Dermis microvascular lymphatic vessel endothelial cell (primary cell): ENCODE measurements at places on chromosomes 7 and 10. TPM values are rescaled to one million over a fixed set of nuclear protein-coding genes. Genes with fewer than 3 reads are reported as not detected.

GBX1 gene
- not detected in 2 replicates for total RNA-seq

CFAP43 gene
- total RNA-seq: under 0.01 TPM in 2 replicates

WDR11 gene
- 68.4 and 82.4 TPM in 2 replicates for total RNA-seq

VPS41 gene
- total RNA-seq: 30.9 and 38.8 TPM in 2 replicates

CDHR1 gene
- 0.25 and 0.26 TPM in 2 replicates for total RNA-seq

HOXA9 gene
- total RNA-seq: 3.2 and 4.7 TPM in 2 replicates

XPNPEP1 gene
- 166 and 201 TPM in 2 replicates for total RNA-seq

HSPA12A gene
- 0.38 and 0.77 TPM in 2 replicates for total RNA-seq

OR2A12 gene
- not detected in 2 replicates for total RNA-seq

INTS1 gene
- 25.4 and 38.2 TPM in 2 replicates for total RNA-seq

BTRC gene
- 8.2 and 8.7 TPM in 2 replicates for total RNA-seq

NEBL gene
- 0.63 and 1.2 TPM in 2 replicates for total RNA-seq

UCMA gene
- total RNA-seq: not detected in 2 replicates

TMEM273 gene
- 14.8 and 68.7 TPM in 2 replicates for total RNA-seq

WEE2 gene
- under 0.01 and 0.13 TPM in 2 replicates for total RNA-seq

ENKUR gene
- 0.38 and 0.51 TPM in 2 replicates for total RNA-seq

FLNC gene
- total RNA-seq: 130 and 133 TPM in 2 replicates
